ENCODE measurements at places on chromosomes 1 and 21.
A peak's percentile ranks its signal among the peaks of the same experiment; 100 is the strongest.

DNA sequence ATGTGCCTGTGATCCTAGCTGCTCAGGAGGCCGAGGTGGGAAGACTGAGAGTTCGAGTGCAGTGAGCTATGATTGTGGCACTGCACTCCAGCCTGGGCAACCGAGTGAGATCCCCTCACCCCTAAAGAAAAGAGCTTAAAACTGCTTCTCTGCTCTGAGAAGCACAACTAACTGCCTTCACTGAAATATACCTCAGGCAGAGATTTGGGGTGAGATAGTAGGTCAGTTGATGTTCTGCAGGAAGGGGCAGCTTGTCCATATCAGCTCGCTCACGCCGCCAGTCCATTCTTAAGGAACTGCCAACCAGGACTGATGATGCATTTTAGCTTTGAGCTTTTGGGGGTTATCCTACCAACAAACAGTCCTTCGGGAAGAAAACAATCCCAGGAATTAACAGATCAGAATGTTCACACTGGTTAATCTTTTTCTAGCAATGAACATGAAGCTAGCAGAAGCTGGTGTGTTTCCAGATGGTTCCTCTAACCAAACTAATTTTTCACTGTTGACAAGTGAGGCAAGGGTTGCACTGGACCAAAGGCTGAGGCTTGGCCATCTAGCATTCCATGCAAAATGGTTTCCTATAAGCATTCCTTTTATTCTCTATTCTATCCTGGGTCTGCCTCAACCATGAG lies 31.6 kb downstream of the LHX4 start:
- no peak for DNase-seq

- no peak for DNase-seq
Measured at GRCh38 chr1:220767312-220768125, 19.2 kb upstream of the MTARC1 start.

GRCh38 chr1:79235301-79236002 lies 228.9 kb upstream of the ADGRL4 start:
- DNase-seq: no peak

GRCh38 chr1:193524616-193525015 lies 338.2 kb upstream of the B3GALT2 start:
- DNase-seq: no peak

DNA sequence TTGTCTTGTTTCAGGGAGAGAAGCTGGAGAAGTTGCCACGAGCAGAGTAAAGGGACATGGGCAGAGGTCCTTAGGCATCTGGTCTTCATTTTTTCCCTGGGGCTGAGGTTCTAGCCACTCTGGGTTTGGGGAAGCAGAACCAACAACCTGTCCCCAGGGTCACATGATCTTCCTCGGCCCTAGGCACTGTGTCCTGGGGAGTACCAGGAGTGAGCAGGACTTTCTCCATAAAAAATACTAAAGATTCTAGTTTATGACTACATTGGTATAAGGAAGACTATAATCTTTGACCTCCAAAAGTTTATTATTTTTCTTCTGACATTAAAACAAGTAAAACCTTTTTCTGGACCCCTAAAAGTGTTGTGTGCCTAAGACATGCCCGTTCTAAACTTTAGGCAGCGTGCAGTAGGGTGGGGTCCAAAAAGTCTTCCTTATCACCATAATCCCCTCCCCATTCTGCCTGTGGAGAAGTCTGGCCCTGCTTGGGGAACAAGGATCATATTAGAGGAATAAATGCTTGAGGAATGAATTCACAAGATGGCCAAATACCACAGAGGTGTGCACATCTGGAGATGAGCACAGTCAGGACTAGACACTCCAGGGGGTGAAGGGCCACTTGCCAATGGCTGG lies 19.3 kb upstream of the IGSF3 start:
- no peak for DNase-seq

- no peak for DNase-seq
Measured at GRCh38 chr1:227521782-227522181, 41.6 kb upstream of the ZNF678 start.

DNA sequence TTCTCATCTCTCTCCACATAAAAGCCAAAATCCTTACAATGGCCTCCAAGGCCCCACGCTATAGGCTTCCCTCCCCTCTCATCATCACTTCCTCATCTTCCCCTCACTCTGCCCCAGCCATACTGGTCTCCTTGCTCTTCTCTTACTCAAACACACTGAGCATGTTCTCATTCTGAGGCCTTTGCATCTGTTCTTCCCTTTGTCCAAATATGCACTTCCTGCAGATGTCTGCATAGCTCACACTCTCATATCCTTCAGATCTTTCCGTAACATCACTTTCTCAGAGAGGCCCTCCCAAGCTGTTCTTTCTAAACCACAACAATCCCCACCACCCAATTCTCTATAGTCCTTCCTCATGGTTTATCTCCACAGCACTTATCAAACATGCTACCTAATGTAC lies 284.1 kb downstream of the HHIPL2 start:
- DNase-seq: no peak

GRCh38 chr1:197394831-197395608 lies 127.0 kb downstream of the CRB1 start:
- no peak for DNase-seq

DNA sequence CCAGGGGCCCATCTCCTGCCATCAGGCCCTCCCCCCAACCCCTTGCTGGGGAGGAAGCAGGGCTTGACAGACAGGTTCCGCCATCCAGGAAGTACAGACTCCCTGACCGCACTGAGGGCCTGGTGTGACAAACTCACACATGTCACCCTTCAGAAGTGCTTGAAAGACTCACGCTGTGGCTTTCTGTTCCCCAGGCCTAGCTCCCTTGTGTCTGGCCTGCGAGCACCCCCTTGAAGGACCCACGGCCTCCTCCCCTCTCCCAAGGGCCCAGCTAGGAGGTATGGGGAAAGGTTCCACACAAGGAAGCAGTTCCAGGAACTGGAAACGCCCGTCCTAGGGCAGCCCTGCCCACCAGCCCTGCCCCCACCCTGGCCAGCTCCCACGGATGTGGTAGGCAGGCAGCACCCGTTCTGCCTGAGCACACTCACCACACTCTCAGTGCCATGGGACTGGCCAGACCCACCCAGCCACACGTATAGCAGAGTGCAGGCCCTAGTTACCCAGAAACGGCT lies 26.7 kb downstream of the SLC2A1 start:
- peak; percentile 76 for DNase-seq

DNA sequence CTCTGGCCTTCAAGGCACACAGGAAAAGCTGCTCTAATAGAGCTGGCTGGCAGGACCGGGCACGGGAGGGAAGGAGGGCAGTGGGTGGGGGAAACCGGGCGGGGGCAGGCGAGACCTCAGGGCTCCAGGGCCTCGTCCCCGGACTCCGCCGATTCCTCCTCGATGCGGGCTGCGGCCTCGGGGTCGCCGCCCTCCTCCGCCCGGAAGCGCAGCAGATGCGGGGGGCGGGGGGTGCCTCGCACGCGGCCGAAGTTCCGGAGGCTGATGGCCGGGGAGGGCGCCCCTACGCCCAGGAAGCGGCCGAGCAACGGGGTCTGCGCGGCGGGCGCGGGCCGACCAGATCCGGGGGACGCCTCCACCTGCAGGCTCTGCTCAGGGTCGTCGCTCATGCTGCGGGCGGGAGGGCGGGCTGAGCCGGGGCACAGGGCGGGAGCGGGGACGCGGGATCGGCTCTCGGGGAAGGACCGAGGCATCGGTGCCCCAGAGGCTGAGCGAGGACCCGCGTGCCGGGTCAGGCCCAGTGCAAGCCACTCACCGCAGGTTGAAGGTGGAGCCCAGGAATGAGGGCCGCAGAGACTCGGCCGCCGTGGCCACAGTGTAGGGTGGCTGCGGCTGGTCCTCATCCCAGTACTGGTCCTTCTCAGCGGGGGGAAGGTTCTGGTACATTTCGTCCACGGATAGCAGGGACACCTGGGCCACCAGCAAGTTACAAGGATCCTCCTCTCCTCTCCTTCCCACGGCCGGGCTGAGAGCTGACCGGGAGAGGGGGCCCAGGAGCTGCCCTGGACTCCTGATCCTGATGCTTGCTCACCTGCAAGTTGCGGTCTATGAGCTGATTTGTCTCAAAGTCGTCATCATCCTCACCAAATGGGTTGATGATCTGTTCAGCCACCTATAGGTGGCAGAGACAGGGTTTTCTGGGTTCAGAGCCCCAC lies 3.6 kb downstream of the BEST4 start:
- no peak for DNase-seq

- no peak for DNase-seq
Measured at GRCh38 chr1:11541236-11541635, 62.3 kb downstream of the DISP3 start.
